Skin of body (tissue), 3 donors: ENCODE measurements at places on chromosomes 16 and 17. TPM values are rescaled to one million over a fixed set of nuclear protein-coding genes. Genes with fewer than 3 reads are reported as not detected.

The SLC12A3 gene
- not detected for total RNA-seq

The DHX58 gene
- 5.4 TPM for total RNA-seq

The EVPL gene
- 43.7 TPM for total RNA-seq

The TNP2 gene
- not detected for total RNA-seq

The TNFRSF17 gene
- total RNA-seq = 0.30 TPM

The TERB1 gene
- total RNA-seq = 0.10 TPM

DNA sequence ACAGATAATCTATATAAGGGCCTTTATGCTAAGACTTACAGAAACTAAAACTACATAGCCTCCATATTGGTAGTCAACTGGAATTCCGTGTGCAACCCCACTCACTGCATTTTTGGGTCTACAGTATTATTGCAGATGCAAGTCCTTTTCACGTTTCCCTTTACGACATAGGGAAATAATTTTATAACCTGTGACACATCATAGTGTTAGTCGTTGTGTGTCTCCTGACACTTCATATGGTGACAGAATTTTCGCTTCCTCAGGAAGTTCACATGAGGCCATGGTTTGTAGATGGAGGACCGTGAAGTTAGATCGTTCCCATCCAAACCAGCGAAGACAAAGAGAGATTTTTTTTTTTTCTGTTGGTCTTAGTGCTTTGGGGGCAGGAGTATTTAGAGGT is 15.7 kb upstream of the MRC2 start:
- no peak for DNase-seq

DNA sequence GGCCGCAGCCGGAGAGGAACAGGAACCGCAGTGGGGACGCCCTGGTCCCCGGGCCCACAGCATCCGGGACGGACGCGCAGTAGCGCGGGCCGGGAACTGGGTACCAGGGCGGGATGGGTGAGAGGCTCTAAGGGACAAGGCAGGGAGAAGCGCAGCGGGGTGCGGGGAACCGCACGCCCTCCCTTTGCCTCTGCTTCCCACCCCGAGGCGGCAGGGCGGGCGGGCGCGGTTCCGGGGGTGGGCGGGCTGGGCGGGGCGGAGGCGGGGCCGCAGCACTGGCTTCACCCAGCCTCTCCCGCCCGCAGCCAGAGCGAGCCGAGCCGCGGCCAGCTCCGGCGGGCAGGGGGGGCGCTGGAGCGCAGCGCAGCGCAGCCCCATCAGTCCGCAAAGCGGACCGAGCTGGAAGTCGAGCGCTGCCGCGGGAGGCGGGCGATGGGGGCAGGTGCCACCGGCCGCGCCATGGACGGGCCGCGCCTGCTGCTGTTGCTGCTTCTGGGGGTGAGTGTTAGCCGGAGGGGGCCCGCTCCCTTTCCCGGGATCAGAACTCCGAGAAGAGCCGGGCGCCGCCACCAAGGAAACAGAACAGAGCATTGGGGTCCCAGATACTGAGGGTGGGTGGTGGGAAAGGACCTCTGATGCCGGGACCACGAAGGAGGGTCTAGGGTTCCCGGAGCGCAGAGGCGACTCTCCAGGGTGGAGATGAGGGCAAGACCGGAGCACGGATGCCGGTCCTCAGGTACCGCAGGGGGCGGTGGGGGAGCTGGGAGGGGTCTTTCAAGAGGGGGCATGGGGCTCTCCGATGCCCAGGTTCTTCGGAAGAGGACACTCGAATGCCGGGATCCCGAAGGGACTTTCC is at the start of gene NGFR:
Gene NGFR (plus strand): TSS at position 308 of the 856 bp plus-strand sequence. CDS start 125 bp downstream, at position 433.
- DNase-seq = no peak

DNA sequence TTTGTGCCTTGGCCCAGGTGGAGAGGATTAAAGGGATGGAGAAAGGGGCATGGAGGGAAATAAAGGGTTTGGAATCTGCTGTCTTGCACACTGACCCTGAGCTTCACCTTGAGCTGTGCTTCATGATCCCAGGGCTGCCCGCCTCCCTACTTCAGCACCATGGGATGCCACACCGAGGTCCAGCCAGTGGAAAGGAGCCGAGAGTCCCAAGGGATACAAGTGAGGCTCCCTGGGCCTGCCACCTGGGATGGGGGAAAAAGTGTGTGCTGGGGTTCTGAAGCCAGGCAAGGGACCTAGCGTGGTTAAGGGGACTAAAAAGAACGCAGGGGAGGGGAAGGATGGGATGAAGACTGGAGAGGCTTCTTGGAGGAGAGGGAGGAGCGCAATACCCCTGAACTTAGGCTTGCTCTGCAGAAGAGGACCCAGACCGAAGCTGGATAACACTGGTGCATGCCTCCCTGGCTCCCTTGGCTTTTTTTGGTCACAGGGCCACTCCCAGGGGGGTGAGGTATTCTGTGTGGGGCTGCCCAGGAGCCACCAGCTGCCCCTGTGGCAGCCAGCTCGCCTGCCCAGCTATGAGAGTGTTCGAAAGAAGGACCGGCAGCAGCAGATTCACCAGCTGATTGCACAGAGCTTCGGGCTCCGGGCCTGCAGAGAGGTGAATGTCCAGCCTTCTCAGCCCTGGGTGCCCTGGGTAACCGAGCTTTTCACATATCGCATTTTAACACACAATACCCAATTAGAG is 7.2 kb downstream of the MRPL27 start:
- DNase-seq = no peak

- no peak for DNase-seq
These were observed 100.3 kb downstream of the IRX5 start for GRCh38 chr16:55030944-55031343.

GRCh38 chr17:66809408-66809807 is 25.5 kb upstream of the CACNG5 start:
- DNase-seq = no peak

DNA sequence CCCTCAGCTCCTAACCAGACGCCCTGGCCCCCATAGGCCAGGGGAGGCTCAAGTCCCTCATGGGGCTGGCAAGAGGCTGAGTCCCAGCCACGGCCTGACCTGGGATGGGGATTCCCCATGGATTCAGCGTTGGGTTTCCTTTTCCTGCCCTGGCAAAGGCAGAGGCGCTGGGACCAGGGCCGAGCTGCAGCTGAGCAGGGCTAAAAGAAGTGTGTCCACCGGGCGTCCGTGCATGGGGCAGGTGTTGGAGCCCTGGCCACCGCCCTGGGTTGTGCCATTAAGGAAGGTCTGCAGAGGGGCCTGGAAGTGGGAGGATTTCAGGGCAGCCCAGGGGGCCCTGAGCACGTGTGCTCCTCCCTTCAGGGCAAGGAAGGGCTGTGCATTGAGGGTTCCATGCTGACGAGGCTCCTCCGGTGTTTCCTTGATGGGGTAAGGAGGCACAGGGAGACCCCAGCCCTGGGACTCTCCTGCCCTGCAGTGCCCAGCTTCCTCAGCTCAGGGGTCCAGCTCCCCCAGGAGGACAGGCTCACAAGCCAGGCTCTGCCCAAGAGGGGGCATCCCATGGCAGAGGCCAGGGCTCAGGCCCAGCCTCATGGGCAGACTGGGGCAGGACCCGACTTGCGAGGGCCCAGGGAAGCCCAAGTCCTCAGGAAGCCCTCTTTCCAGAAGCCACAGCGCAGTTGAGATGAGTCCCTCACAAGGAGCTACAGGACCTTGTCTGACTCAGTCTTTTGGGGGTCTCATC is 10.1 kb downstream of the TBC1D26 start:
- DNase-seq = no peak
